ENCODE measurements at places on chromosomes 16 and 17.

- DNase-seq, result no peak
Observed at GRCh38 chr16:67068212-67068753, 39.3 kb downstream of the CBFB start.

- DNase-seq, result no peak
Observed at GRCh38 chr16:81987121-81987520, 24.1 kb downstream of the SDR42E1 start.

DNA sequence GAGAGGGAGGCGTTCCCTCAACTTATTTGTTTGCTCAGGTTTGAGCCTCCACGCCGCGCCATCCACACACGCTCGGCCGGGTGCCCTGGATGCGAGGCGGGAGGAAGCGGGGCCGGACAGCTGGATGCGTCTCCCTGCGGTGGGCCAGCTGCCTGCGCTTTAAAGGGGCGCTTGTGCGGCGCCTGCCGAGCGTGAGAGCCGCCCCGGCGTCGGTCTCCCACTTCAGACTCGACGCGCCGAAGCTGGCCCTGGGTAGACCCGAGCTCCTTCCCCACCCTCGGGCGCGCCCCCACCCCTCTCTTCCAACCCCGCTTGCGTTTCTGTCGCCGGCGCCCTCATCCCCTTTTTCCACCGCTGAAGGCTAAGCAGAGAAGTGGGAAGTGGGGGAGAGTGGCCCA, 527 bp upstream of the CHAD start:
- no peak for DNase-seq

GRCh38 chr16:85449885-85450245, 163.3 kb upstream of the GSE1 start:
- DNase-seq, result no peak

DNA sequence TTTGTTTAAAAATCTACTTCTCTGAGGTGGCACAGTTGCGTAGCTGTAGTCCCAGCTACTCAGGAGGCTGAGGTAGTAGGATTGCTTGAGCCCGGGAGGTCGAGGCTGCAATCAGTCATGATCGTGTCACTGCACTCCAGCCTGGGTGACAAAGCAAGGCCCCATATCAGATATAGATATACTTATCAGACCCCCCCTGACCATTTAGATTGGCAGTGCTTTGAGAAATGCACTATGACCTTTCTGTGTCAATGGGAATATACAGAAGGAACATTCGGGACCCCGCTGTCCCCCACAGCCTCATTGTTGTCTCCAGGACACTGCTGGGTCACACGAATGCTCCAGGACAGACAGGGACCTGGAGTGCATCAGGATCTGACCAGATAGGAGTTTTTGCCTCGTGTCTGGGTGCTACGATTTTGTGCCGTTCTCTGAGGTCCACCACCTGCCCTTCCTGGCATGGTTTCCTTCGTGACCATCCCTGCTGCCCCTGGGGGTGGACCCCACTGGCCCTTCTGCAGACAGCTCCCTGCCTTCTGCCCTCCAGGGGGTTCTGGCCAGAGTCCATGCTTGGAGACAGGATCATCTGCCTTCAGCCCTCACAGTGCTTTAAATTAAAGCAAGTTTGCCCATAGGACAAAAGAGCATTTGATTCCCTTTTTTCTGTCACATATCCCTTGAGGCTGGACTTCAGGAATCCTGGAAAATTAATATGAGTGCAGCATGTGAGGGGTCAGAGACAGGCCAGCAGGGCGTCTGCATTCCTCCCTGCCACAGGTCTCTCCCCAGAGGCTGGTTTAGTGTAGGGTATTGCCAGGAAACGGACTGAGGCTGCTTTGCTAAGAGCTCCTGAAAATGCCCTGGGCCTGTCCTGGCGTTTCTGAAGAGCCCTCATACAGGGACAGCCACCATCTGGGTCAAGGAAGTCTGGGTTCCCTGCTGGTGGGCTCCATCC, 19.3 kb downstream of the PLD6 start:
- no peak for DNase-seq

DNA sequence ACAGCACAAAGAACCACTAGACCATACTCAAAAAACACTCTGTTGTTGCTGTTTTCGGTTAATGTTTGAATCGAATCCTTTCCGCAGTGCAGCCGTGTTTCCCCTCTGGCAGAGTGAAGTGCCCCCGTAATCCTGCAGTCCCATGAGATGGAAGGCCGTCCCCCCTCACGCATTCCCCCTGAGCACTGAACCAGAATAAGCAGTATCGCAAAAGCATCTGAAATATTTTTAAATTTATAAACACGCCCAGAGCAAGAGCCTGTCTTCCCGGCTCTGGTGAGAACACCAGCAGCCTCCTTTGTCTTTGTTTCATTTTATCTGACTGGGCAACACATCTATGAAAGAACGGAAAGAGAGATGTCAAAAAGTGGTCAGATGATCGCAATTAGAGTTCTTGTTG, 121.0 kb upstream of the ADAMTS18 start:
- DNase-seq, result no peak

- DNase-seq, result no peak
Observed at GRCh38 chr16:22628994-22629393, 118.3 kb downstream of the NPIPB5 start.

DNA sequence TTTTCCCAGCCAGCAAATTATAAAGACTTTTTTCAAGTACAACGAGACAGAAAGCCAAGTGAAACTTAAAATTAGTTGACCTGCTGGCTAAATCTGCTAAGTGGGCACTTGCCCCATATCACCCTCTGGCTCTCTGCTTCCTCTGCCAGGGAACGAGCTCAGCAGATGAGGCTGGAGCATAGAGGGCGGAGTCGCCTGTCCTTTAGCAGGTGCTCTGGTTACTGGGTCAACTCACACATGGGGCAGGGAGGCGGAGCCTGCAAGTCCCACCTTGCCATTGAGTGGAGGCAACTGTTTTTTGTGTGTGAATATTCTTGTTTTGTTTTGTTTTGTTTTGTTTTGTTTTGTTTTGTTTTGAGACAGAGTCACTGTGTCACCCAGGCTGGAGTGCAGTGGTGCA, 62.5 kb downstream of the EMP2 start:
- no peak for DNase-seq

GRCh38 chr16:47477679-47478078, 16.5 kb downstream of the PHKB start:
- no peak for DNase-seq

DNA sequence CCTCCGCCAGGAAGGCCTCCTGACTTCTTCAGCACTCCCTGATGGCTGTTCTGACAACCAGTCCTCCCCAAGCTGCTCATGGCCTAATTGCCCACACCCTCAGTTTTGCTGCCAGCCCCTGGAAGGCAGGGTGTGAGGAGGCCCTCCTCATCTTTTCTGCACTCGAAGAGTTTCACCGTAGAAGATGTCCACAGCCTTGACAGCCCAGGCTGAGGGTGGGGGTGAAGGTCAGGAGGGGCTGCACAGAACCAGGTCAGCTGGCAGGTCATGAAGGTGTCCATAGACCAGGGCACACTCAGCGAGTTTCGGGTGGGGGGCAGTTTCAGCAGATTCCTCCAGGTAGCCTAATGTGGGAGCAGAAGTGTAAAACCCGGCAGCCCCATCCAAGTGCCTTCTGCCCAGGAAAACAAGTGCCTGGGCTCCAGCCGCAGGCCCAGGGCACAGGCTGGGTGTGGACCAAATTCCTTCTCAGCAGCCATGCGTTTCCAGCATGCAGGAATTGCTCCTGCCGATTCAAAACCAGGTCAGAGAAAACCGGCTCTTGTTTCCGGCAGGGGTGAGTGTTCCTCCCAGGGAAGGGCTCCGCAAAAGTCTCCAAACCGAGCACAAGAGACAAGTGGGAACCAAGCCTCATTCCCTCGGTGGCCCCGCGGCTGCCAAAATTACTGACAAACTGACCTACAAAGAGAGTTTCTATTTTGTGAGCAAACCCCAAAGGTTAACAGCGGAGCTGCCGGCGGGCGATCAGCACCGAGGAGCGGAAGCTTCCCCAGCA, 228.8 kb downstream of the C16orf78 start:
- no peak for DNase-seq
